ENCODE measurements at places on chromosomes 5 and 9.

- DNase-seq, result no peak
Observed at GRCh38 chr9:93531374-93531773, 45.0 kb upstream of the PHF2 start.

- peak; percentile 93 for DNase-seq
Observed at GRCh38 chr9:137236238-137236935, 4.7 kb upstream of the TUBB4B start.

GRCh38 chr9:94554439-94555331 is at the start of gene PCAT7:
PCAT7 (plus strand) TSS chr9:94555083.
- no peak for DNase-seq

DNA sequence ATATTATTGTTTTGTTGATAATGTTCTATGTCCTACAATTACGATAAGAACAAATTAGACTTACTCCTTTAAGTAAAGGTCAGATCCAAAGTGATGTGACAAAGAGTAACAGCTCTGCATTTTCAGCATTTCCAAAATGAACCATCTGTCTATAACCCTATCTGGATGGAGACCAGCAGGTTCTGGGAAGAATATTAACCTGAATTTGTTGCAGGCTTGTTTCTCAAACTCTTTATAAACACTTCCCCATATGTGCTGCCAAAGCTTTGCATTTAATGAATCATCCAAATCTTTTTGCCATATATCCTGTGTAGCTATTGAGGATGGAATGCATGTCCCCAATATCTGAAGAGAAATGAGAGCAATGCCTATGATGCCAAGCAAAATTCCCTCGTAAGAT is 198.9 kb upstream of the SLC27A6 start:
- DNase-seq, result no peak

GRCh38 chr9:26163931-26164330 is 485.7 kb upstream of the TUSC1 start:
- DNase-seq, result no peak

GRCh38 chr5:167861129-167861927 is 430.1 kb upstream of the WWC1 start:
- DNase-seq, result no peak

DNA sequence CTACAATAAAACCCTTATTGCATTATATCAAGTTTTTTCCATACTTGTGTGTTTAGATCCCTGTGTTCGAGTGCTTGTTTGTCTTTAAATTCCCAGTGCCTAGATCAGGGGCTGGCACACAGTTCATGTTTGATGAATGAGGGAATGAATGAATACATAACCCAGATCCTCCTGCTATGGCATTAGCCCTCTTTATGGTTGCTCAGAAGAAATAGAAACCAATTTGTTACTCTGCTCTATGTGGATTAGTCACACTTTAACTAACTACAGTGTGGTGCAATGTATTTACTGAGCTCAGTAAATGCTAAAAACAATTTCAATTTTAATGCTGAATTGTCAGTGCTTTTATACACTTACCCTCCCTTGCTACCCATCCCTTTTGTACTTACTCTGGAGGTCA is 16.4 kb upstream of the GALNT10 start:
- DNase-seq, result no peak

DNA sequence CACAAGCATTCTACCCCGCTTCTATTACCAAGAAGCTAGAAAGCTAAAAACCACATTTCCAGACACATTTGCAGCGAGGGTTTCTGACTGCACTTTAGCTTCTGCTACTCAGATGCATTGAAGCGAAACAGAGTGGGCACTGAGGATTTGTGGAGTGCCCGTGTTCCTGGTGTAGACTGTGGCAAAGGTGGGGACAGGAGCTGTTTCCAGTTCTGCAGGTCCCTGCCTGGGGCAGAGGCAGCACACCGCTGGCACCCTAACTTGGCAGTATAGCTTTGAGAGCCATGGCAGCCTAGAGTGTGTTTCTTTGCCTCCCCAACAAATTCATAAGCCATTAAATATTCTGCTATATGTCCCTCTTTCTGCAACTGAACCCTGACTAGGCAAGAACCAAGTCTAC is 108.6 kb upstream of the SPOCK1 start:
- DNase-seq, result no peak

DNA sequence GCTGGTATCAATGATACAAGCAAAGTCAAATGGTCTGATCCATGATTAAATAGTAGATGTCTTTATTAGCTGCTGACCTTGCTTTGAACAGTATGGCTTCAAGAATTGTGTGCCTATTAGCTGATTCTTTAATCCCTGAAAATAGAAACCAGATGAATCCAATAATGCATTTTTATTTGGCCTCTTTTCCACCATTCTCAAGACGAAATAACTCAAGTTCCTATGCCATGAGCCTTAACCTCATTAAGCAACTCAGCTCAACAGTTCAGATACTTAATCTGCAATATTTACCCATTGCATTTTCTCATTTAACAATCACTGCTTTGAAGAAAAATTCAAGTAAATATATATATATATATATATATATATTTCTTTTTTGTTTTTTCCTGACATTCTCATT is 588.6 kb upstream of the MEF2C start:
- no peak for DNase-seq

DNA sequence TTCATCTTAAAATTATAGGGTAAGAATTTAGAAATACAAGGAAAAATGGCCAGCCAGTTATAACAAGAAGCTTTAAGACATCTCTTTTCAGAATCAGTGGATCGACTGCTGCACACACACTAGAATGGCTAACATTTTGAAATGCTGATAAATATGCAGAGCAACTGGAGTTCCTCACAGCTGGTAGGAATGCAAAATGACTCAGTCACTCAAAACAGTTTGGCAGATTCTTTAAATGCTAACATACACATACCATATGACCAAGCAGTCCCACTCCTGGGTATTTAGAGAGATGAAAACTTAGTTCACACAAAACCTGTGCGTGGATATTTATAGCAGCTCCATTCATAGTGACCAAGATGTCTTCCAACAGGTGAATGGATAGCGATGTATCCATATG is 23.2 kb upstream of the PSAT1 start:
- no peak for DNase-seq

DNA sequence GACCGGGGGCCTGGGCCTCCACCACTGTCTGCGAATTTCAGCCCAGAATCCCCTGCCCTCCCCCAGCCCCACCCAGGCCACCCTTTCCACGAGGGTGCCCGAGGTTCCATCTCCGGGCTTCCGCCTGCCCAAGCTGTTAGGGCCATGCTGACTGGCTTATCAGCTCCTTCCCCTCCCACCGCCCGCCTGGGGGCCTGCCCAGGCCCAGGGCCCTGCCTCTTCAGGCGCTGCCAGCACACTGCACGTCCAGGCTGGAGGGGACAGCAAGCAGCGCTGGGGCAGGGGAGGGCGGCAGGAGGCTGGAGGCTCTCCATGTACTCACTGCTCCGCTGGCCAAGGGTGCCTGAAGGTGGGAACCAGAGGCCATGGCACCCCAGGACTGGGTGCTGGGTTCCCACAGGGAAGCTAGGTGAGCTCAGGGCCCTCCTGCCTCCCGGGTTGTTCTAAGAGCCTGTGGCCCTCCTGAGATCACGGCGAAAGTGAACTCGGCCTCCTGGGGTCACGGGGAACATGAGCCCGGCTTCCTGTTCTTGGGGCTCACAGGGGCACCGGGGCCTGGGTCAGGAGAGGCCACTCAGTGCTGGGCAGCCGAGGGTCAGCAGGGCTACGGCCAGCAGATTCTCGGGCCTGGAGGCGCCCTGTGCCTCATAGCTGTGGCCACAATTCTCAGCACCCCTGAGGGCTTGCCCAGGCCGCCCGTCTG is 57.7 kb upstream of the EGFL7 start:
- no peak for DNase-seq

DNA sequence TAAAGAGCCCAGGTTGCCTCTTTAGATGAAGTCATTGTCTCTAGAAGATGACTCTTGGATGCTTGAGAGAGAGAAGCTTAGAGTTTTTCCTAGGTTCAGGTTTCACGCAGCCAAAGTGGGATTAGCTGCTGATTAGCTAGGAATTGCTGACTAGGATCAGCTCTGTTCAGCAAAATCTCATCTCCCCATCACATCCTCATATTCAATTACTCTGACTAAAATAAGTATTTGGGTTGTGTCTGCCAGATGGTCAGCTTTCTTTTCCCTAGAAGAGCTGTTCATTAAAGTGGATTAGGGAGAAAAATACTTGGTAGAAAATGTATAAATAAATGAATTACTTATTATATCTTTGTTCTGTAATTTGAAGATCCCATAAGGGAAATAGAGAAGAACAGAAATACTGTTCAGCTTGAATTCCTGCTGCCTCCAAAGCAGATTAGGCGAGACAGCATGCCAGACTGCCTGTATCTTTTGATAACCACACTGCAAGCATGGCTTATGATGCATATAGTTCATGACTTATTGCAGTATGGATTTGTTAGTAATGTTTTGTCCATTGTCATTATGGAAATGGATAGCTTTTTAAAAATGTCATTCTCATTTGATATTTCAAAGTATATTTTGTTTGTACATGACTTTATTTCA is 184.8 kb upstream of the CD180 start:
- no peak for DNase-seq

GRCh38 chr9:6105738-6106137 is 90.3 kb upstream of the RANBP6 start:
- DNase-seq, result no peak

DNA sequence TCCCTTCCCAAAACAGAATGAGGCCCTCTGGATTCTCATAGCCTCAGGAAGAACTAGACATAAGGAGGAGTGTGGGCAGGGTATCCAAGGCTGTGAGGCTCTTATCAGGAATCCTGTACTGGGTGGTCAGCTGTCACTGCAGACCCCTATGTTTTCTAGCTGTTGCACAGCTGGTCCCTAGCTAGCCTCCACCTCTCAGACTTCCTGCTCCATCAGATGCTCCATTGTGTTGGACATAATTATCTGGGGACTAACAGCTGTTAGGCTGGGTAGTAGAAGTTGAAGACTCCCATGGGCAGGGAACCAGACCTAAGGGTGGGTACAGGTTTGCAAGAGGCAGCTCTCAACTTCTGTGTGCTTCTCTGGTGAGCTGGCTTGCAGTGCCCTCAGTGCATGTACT is 18.4 kb downstream of the FAM219A start:
- DNase-seq, result no peak

DNA sequence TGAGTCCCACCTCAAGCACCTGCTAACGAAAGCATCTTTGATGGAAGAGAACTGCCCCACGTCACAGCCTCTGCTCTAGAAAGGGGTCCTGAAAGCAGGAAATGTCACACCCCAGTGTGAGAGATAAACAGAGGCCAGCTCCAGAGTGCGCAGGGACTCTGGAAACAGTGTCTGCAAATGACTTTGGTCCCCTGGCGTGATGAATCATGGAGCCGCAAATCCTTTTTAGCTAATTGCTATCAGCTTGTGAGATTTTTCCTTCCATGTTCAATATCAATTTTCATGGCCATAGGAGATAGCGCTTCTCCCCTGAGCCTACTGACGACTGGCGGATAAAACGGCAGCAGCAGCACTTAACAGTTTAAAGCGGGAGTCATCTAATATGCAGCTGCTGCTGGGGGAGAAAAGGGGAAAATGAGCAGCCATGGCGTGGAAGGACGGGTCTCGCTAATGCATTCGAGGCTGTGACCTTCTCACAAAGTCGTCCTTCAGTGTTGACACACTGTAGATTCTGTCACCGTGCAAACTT is 209.6 kb upstream of the IRX1 start:
- DNase-seq, result no peak

DNA sequence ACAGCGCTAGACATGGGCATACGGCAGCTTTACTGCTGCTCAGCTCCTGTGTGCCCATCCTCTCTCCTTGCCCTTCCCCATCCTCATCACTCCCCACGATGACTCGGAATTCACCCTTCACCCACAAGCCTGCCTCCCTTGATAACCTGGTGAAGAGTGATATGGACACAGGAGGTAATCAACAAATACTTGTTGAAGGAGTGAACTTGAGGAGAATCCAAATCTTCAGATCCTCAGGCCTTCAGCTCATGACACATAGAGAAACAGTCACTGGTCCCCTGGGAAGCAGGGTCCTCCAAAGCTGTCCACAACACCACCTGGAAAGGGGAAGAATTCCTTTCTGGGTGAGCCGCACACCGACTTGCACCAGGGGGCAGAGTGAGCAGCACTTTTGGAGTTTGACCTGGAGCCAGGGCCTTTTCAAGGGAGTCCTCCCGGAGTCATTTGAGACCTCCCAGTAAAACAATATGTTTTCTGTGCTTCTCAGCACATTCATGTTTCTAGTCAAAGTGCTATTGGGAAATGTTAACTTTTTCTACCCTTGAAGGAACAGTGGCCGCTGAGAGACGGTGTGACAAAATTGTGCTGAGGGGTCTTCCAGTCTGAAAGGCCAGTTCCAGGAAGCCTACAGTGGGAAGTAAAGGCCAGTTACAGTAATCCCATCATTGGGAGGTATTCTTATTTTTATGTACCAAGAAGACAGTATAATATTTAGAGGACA is 332.3 kb downstream of the CWC27 start:
- no peak for DNase-seq

DNA sequence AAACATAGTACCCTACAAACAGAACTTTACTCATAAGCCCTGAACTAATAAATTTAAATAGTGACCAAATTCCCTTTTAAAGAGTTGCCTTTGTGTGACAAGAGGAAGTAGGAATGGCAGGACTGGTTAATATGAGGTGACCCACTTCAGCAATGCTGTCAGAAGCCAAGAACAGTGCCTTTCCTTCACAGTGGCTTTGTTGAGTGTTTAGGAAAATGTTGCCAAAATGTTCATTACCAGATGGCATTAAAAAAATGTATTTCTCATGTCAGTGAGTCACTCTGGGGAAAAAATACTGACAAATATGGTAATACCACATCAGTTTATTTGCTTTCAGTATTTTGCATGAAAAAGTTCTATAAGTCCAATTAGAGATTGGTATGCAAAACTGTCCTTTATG is 103.3 kb downstream of the DIRAS2 start:
- no peak for DNase-seq

DNA sequence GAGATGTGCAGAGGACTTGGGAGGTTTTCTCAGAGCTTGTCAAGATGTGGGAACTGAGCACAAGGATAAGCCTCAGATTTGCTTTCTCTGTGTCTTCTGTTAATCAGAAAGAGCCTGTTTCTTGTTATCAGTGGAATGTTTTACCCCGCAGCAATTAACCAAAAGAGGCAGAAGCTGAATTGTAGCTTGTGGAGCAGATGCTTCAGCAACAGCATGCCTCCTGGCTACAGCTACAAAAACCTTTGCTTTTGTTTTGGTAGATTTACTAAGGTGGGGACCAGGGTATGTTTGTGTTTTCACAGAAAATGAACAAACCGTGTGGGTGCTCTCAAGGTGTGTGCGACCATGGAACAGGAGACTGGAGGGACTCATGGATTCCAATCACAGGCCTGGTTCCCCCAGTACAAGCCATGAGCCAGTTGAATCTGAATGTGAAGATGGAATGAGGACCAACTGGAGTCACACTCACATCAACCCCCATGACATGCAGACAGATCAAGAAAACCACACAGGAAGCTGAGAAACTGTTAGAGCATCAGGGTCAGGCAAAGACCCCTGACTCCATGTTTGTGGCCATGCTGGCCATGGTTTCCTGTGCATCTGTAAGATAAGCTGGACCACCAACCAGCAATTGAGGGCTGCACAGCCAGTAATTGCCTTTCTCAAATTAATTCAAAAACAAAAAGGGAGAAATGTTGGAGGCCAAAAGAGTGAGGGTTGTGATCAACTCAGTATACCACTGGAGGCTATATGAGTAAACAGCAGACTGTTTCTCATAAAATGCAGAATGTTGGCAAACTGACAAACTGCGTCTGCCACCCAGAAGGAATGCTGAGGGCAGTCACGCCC is 6.9 kb downstream of the UGT3A2 start:
- DNase-seq, result no peak

All from activated naive CD8-positive, alpha-beta T cell treated with anti-CD3 and anti-CD28 coated beads, Interleukin-2, amount 10 ng/mL, durations not matched to agents 7 days and 5 days (primary cell).